Calu3 (cell line): ENCODE measurements at places on chromosomes 2 and 18. TPM values are rescaled to one million over a fixed set of nuclear protein-coding genes. Genes with fewer than 3 reads are reported as not detected.
A peak's percentile ranks its signal among the peaks of the same experiment; 100 is the strongest.

The IGFBP5 gene
- 8.7 and 14.8 TPM in 2 replicates for total RNA-seq

The TMSB10 gene
- total RNA-seq: 1,316 and 1,437 TPM in 2 replicates

The SH2D6 gene
- 1.8 and 2.4 TPM in 2 replicates for total RNA-seq

The TLX2 gene
- total RNA-seq: not detected in 2 replicates

- H3K4me1 ChIP-seq: peaks cover 21% of the 10 kb centered on the region
- DNase-seq: no peak
- no peak overlapping the region for H3K4me3 ChIP-seq
- H3K27ac ChIP-seq: peak overlapping the region; percentile 5
- H3K36me3 ChIP-seq: peaks cover 35% of the 10 kb centered on the region
Observed at GRCh38 chr18:3281456-3282400, 19.8 kb downstream of the MYL12B start.

GRCh38 chr18:49228187-49228586 lies 232.3 kb downstream of the DYM start:
- H3K4me1 ChIP-seq: no peaks in the 10 kb centered on the region
- H3K27me3 ChIP-seq: no peaks in the 10 kb centered on the region
- DNase-seq: no peak
- H3K27ac ChIP-seq: no peak overlapping the region

GRCh38 chr2:187051350-187051749 lies 202.4 kb upstream of the ZSWIM2 start:
- no peaks in the 10 kb centered on the region for H3K27me3 ChIP-seq
- H3K27ac ChIP-seq: no peak overlapping the region
- no peak overlapping the region for H3K4me3 ChIP-seq
- peaks cover 11% of the 10 kb centered on the region for H3K4me1 ChIP-seq
- H3K36me3 ChIP-seq: peaks cover 4% of the 10 kb centered on the region
- no peak for DNase-seq

GRCh38 chr2:109451671-109452070 lies 162.1 kb downstream of the SEPTIN10 start:
- H3K27ac ChIP-seq: no peak overlapping the region
- peaks cover 81% of the 10 kb centered on the region for H3K27me3 ChIP-seq
- H3K4me1 ChIP-seq: no peaks in the 10 kb centered on the region
- H3K36me3 ChIP-seq: no peaks in the 10 kb centered on the region
- no peak for DNase-seq
